ENCODE measurements at places on chromosomes 11 and 22. TPM values are rescaled to one million over a fixed set of nuclear protein-coding genes. Genes with fewer than 3 reads are reported as not detected.

- DNase-seq = peak; percentile 53
These were observed 171.7 kb downstream of the DBX1 start for GRCh38 chr11:19988598-19988997.

The OR6A2 gene
- not detected for polyA plus RNA-seq

DNA sequence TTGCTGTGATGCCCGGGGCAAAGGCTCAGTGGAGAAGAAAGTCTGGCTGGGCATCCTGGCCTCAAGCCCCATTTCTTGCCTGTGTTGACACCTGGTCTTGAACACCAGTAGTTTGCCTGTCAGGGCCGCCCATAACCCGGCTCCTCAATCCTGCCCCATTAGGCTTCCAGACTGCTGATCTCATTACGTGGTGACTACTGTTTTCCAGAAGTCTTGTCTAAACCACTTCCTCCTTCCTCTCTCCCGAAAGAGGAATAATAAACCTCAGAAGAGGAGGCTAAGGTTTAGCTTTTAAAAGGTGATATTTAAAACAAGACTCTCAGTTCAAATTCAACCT, 97.7 kb downstream of the CD44 start:
- no peak for DNase-seq

DNA sequence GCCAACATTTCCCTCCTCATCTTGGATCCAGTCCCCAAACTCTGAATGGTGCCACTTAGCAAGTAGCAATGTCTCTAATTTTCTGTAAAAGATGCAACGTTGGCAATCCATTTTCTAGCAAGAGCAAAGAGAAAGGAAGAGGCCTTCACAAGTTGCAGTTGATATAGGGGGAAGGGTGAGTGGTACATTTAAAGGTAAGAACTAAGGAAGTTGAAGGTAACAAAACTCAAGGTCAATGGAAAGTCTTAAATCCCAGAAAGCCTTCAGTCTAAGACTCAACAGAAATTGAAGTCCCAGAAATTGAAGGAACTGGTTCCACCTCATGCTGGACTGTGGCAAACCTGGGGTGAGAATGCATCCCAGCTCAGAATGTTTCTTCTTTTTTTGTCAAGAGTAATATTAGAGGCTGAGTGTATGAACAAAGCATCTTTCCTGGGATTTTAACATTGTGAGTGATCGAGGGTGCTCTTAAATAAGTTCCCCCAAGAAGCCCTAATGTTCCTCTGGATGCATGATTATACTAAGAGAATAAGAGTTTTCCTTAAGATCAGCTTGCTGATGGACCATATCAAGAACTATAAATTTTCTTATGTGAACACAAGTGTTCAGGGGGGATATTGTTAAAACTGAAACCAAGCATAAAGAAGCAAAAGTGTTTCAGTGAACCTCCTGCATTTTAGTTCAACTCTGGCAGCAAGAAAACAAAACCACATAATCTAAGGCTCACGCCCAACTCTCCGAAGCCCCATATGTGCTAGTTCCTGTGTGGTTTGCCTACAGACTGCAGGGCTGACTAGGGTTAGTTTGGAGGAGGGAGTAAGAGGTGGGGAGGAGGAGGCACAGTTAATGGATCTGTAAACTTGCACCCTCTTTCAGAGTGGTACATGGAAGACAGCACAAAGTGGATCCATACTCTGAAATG, at the start of gene GRAP2:
GRAP2 (plus strand) TSS at position 779 of the 922 bp plus-strand sequence. CDS start 46,023 bp downstream, outside the sequence.
- DNase-seq = no peak

DNA sequence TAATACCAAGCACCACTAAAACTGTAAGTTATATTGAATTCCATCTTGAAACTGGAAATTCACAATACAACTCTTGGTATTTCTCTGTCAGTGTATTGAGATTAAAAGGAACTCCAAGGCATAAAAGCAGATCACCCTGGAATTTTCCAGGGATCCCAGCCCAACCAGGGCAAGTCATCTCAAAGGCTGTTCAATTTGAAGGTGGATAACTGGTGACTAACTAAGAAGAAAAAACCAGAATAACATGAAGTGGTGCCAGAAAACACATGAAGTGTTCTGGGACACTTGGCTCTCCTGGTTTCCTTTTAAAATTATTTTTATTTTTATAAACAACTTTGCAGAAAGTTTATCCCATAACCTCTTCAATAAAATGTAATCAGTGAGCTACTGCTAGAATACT, 7.8 kb upstream of the BMAL1 start:
- no peak for DNase-seq

DNA sequence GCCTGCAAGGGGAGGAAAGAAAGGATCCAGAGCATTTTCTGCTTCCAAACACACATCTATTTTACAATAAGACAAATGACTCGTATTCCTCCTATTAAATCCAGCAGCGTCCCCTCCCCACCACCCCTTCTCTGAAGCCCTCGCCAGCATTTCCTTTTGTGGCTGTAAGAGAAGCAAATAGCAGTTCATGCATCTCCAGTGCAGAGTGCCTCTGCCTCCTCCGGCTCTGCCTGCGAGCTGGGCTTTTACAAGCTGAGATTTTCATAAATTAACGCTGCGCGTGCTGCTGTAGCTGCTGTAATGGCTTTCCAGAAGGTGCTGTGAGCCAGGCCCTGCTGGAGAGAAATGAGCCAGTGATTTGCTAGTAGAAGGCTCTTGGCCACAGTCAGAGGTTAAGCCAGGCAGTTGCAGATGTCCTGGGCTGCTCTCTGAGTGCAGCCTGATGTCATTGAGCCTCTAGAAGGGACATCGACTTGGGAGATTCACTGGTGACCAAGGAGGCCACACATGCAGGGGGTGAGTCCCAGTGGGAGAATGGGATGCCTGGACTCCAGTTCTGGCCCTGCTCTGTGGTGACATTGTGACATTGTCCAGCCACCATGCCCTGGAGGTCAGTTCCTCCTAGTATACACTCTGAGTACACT, 134.5 kb upstream of the NAV2 start:
- DNase-seq = no peak

The PRDM10 gene
- polyA plus RNA-seq = 1.7 TPM

GRCh38 chr11:111297696-111298095, 650 bp upstream of the POU2AF3 start:
- no peak for DNase-seq

DNA sequence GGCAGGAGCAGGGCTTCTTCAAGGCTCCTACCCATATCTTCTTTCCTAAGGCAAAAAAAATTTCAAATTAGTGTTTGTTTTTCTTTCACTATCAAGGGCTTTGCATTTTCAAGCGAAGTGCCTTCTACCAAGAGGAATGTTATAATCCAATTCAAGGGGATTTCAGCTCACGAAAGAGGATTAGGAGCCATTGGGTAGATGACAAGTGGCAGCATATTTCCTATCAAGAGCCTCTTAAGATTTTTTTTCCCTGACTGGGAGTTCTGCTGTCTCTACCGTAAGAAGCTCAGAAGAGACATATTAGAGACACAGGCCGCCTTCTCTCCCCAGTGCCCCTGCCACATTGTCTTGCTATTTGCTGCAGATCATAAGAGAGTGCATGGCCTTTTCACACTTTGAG, 55.9 kb upstream of the BMAL1 start:
- no peak for DNase-seq

DNA sequence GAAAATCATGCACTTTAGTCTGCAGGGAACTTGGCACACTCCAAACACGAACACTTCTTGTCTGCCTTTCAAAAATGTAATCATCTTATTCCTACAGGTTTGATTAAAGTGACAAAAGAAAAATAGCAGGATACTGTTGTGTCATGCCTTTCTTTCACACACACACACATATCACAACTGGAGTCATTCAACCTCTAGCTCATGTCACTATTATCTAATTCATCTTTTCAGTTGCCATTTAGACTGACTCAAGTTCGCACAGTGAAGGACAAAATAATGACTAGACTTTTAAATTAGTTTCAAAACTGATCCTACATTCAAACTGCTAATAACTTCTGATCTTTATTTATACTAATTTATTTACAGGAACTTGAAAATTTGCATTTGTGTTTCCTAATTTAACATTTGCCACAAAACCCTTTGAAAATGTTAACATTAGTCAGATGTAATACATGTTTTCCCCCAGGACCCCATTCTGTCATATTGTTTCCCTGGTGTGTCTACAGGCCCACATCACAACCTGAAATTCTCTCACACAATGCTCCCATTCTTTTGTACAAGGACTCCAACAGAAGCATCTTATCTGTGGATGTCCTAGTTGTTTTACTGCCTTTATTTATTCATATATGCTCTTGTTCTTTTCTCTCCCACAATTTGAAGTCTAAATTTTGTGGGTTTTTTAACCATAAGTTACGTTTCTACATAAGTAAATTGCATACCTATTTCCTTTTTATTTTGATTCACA, 171.1 kb downstream of the GRIA4 start:
- DNase-seq = no peak

DNA sequence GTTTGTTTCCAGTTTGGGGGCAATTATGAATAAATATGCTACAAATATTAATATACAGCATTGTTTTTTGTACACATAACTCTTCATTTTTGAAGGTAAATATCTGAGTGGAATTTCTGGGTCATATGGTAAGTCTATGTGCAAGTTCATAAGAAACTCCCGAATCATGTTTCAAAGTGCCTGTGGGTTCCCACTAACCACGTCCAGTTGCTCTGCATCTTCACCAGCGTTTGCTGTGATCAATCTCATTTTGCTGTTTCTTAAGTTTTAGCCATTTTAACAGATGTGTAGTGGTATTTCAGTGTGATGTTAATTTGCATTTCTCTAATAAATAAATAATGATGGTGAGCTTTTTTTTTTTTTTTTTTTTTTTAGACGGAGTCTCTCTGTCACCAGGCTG, 14.2 kb upstream of the CSRP3 start:
- no peak for DNase-seq

- no peak for DNase-seq
These were observed 57.1 kb upstream of the TIMP3 start for GRCh38 chr22:32744176-32744959.

GRCh38 chr22:43616645-43617044, 195.5 kb downstream of the EFCAB6 start:
- no peak for DNase-seq

All from heart left ventricle (tissue), 16 donors.